Ovary (tissue), 10 donors: ENCODE measurements at places on chromosomes 6 and 20.

DNA sequence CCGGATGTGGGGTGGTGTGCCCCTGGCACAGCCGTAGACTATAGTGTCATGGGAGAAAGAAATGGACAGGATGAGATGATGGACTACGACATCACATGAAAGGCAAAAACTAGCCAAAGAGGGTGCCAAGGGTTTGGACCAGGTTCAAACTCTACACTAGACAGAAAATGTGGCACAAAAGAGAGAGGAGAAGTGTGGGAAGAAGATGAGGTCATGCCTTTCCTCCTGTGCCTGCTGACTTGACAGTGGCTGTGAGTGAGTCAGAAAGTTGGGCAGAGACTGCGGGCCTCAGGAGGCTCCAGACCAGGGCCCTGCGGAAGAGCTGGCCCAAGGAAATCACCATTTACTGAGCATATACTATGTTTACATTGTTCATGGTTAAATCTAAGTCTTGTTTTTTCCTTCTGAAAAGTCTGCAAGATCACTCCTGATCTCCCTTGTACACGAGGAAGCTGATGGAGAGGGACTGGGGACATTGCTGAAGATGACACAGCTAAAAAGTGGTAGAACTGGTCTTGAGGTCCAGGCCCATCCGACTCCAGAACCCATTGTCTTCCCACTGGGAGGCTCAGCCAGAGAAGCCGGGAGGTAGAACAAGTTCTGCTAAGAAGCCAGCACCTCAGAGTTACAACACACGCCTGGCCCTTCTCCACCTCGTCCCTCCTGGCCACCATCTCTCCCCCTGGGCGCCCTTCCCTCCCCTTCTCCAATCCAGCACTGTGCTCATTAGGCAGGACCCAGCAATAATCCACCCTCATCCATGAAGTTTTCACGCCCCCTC, 35.6 kb downstream of the CNKSR3 start:
- DNase-seq: no peak

DNA sequence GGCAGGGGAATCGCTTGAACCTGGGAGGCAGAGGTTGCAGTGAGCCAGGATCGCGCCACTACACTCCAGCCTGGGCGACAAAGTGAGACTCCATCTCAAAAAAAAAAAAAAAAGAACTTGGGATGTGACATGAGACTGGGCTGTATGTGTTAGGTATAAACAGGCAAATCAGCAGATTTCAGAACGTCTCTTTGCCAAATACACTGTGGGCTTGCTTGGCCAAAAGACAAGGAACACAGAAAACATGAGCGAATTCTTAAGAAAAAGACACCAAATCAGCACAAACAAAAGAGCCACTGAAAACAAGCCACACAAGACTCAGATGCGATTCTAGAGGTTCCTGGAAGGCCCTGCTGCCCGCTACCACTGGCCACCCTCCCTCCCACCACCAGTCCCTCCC, 12.5 kb downstream of the ETV7 start:
- no peak for DNase-seq

- DNase-seq: no peak
Observed at GRCh38 chr20:54535033-54535432, 59.6 kb downstream of the DOK5 start.

- DNase-seq: no peak
Observed at GRCh38 chr20:25622450-25623224, 1.2 kb downstream of the NANP start.

GRCh38 chr6:39785281-39785680, 6.9 kb upstream of the DAAM2 start:
- no peak for DNase-seq

- no peak for DNase-seq
Observed at GRCh38 chr6:93799226-93799625, 379.9 kb upstream of the EPHA7 start.

- no peak for DNase-seq
Observed at GRCh38 chr6:153989989-153990388, 49.1 kb upstream of the OPRM1 start.

DNA sequence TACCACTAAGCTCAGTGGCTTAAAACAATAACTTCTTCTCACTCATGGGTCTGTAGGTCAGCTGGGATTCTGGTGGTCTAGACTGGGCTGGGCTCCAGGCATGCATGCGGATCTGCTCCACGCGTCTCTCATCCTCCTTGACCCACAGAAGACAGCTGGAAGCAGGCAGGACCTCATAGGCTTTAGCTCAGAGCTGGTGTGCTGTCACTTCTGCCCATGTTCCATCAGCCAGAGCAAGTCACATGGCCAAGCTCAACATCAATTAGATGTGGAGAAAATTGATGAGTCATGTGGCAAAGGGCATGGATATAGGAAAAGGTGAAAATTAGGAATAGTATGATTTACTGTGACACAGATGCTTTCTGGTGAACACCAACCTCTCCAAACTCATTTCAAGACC, 57.4 kb upstream of the PSMF1 start:
- DNase-seq: no peak

GRCh38 chr6:95518630-95519227, 58.6 kb upstream of the MANEA start:
- no peak for DNase-seq

DNA sequence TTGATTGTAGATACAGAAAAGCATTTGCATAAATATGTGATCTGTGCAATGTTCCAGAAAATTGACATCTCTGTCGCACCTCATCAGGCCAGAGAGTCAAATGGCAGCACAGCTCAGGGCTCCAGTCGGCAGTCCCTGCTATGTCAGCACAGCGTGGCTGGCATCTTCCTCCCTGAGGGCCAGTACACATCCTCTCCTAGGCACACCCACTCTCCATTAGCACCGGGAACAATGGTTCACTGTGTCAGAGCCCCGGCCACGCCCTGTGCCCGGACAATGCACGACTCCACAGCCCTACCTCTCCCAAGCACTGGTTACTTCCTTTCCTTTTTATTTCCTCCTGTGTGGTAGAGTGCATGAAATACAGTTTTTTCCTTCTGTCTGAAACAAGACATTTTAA, 114.9 kb downstream of the FOXC1 start:
- DNase-seq: no peak

DNA sequence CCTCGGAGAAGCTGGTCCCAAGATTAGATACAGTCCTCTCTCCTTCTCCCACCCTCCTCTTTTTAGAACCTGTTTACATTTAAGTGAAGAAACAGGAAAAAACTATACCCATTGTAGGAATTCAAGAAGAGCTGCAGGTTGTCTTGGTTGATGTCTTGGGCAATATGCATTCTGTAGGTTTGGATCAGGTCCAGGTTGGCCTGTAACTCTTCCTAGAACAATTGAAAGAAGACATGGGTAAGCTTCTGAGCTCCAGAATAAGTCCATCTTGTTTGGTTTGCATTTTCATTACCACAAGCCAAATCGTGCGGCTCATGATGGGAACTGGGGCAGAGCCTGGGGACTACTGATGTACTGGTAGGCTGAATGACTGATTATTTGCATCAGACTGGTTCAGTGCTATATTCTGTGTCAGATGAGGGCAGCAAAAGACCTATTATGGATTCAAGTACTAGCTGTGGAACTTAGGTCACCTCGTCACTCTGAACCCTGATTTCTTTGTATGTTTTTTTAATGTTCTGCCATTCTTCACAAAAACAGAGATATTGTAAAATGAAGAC, 20.3 kb upstream of the SLA2 start:
- DNase-seq: no peak

- DNase-seq: no peak
Observed at GRCh38 chr20:49104365-49104648, 58.2 kb downstream of the CSE1L start.

GRCh38 chr6:1525364-1526038, 84.2 kb upstream of the FOXC1 start:
- no peak for DNase-seq

GRCh38 chr6:38782616-38783015, 67.5 kb downstream of the DNAH8 start:
- DNase-seq: no peak

- no peak for DNase-seq
Observed at GRCh38 chr6:34468378-34468892, 2.6 kb downstream of the PACSIN1 start.

GRCh38 chr6:45187836-45188235, 140.3 kb upstream of the RUNX2 start:
- no peak for DNase-seq

GRCh38 chr6:25637960-25638434, 14.0 kb upstream of the SCGN start:
- DNase-seq: no peak
